ENCODE measurements at places on chromosomes 6 and 20.

DNA sequence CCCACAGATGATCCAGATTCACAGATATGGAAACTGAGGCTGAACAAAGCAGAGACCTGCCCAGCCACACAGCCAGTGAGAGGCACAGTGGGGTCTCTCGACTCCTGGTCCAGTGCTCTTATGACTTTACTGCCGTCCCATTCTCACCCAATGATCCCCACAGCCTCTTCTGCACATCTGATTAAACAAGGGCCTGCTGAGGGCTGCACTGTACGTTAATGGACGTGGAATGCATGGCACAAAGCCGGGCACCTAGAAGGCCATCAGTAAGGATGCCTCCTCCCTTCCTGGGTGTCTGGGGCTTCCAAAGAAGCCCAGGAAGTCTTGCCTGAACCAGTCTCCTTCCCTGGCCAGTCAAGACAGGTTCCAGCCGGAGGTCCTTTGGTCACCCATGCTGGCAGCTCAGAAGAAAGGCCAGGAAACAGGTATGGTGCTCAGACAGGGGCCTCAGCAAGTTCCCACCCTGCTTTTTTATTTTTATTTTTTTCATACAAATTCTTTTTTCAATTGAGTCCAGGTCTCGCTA, 3.8 kb downstream of the TFEB start:
- no peak for DNase-seq

DNA sequence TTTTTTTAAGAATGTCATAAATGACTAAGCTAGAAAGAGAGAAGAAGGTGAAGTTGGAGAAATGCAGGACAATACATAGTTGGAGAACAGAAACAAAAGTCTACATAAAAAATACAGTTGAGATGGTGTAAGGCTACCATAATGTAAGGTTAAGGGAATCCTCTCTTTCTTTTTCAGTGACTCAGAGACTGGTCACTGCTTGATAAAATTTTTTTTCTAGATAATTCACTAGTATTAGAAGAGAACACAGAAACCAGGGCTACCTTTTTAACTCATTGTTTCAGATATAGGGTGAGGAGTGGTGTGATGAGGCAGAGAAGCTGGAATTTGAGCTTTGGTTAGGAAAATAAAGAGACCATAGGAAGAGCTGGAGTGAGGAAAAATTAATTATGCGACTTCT, 18.2 kb upstream of the EDN1 start:
- no peak for DNase-seq

DNA sequence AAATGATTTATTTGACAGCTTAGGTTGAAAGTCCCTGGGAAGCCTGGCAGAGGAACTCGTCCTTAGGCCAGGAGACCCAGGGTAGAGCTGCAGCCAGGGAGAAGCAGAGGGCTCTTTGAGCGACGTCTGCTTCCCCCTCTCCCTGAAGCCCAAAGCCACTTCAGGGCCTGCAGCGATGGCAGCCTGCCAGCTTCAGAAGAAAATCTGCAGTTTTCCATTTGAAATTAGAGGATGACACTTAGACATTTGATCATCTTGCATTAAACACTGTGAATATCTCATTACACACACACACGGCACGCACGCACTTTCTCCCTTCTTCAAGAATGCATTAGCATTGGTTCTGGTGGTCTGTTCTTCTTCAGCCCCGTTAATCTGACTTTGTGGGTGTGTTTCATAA, 96.5 kb downstream of the PLEKHG1 start:
- no peak for DNase-seq

DNA sequence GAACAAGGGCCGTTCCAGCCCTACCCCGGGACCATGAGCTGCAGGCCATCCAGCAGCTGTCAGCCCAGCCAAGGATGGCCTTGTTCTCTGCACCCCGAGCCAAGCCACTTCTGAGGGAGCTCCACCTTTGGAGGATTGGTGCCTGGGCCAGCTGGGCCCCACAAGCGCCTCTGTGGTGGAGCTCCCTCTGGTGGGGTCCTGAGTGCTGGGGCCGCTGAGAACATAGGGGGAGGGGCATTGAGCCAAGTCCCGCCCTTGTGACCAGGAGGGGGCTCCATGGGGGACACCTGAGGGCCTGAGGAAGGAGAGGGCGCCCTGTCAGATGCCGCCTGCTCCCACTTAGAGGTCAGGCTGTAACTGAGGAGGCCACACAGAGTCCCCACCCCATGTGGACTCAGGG, 43.2 kb downstream of the YTHDF1 start:
- no peak for DNase-seq

DNA sequence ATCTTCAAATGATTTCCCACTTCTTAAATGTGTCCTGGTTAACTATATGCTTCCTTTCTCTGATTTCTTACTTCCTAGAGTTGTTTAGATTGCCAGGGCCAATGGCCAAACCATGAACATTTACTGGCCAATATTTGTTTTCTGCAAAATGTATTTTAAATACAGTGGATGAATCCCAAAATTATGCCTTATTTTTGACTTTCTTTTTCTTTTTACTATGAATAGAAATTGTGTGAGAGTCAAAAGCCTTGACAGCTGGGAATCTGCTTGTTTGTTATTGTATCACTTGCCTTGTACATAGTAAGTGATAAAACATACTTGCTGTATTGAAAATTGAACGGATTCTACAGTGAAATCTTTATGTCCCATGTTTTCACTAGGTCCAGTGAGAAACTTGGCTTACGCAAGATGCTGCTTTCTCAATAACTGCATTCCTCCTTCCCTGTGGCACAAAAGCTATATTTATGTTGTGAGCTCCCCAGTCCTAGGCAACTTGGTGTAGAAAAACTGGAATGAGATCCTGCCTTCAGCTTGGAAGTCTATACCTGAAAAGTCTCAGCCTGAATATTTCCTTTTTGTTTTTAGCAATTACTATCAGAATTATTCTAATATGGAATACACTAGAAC, 295.2 kb downstream of the EPHA7 start:
- DNase-seq: no peak

GRCh38 chr6:75052491-75052890, 153.4 kb downstream of the COL12A1 start:
- no peak for DNase-seq

- DNase-seq: no peak
Observed at GRCh38 chr20:23658989-23659609, 21.3 kb upstream of the CST3 start.

GRCh38 chr20:40449974-40450616, 238.9 kb downstream of the MAFB start:
- DNase-seq: no peak

- no peak for DNase-seq
Observed at GRCh38 chr6:132584698-132585097, 4.8 kb downstream of the TAAR5 start.

DNA sequence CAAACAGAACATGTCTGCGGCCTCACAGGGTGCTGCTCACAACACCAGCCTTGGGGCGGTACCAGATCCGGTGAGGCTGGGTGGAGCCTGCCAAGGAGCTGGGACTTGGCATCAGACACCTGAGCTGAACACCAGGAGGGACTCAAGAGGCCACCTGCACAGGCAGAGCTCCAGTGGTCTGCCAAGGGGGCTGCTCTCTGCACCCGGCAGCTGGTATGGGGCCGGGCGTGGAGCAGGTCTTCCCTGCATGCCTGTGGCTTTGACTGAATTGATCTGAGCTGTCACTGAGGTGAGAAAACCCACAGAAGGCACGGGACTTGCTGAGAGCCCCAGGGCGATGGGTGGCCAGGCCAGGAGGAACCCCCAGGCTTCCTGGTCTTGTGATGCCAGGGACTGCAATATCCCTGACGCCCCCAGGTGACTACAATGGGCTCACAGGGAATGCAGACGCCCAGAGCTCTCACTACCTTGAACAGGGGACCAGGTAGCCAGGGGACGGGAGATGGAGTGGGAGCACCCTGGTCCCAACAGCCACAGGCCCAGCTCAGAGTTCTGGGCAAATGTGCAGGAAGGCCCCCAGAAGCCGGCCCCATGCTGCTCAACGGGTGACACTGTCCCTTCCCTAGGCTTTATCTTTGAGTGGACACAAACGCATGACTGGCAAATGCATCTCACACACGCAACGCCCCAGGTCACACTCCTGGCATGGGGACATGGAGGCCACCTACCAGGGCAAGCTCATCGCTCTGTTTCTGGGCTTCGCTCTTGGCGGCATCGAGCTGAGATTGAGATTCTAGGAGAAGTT, 48.2 kb downstream of the DSTN start:
- DNase-seq: no peak

DNA sequence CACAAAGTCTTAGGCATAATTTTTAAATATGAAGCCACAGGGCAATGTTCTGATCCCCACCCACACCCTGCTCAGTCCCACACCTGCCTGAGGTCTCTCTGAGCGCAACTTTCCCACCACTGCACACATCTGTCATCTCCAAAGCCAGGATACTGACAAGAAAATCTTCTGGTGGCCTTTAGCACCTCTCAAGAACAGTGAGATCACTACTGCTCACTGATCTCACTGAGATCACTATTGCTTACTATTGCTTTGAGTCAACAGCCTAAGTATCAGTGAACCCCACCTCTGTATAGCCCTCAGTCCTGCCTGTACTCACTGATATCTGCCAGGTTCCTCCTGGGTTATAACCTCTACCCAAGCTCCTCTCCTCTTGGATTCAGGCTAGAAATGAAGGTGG, 6.4 kb downstream of the TNFRSF21 start:
- DNase-seq: no peak

DNA sequence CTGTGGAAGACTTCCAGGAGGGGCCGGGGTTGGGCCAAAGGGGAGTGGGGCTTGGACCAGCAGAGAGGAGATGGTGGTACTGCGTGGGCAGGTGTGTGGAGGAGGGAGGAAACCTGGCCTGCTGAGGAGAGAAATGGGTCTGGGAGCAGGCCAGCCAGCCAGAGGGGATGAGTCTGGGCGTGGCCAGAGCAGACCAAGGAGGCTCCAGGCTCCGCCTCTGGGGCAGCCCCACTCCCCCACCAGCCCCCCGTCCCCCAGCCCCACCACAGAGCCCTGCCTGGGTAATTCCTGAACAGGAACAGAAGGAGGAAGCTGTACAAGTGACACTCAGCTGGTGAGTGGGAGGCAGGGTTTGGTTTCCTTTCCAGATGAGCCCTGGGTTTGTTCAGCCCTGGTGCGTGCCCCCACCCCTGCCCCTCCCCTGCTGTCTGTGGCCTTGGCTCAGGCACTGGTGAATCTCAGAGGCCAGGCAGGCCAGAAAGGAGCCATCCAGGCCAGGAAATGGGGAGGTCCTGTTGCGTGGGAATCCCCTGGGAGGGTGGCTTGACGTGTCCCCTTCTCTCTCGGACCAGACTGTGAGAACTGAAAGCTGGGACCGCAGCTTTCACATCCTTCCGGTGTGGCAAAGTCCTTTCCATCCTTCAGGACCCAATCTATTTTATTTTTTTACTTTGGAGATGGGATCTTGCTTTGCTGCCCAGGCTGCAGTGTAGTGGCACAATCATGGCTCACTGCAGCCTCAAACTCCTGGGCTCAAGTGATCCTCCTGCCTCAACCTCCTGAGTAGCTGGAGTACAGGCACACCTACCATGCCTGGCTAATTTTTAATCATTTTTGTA, 9.4 kb upstream of the SRC start:
- DNase-seq: no peak

DNA sequence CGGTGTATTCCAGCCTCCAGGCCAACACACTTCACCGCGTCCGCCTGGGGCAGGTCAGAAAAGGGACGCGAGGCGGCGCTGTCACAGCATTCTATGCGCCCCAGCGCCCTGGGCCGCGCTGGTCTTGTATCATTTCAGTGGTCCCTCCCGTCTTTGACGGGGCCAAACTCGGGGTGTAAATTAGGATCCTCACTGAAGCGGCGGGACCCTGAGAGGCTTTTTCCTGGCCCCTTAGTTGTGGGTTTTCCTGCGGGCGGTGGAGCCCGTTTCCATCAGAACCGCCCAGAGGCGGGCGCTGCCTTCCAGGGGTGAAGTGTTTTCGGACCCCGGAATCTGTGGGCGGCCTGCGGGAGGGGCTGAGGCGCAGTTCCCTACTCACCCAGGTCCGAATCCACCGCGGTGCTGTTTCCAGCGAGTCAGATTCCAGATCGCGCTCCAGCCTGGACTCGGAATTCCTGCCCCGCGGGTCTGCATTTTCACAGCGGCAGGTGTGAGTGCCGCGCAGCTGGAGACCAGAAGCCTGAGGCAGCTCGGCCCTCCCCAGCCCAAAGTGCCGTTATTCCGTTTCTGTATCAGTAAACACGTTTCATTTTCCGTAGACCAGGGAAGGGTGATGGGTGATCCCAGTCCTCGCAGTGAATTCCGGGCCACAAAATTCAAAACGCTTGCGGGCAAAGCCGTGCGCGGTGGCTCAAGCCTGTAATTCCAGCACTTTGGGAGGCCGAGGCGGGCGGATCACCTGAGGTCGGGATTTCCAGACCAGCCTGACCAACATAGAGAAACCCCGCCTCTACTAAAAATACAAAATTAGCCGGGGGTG, 3.9 kb upstream of the MICB start:
- DNase-seq: peak; percentile 35

DNA sequence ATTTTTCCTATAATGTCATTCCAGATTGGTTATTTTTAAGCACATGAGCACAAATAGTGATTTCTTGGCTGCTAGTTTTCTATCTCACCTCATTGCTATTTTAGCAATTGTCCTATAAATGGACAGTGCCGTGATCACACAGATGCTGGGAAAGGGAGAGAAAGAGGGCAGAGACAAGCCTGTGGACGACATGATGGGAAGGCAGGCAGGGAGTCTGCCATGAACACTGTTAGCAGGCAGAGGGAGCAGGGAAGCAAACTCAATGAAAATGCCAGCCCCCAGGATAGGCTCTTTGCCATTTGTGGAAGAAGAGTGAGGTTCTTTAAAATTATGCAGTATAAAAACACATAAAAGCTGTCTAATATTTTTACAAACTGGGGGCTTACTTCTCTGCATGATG, 96.8 kb downstream of the ADTRP start:
- no peak for DNase-seq

GRCh38 chr6:156862711-156863110, 85.5 kb downstream of the ARID1B start:
- DNase-seq: no peak

- no peak for DNase-seq
Observed at GRCh38 chr6:33201935-33202334, 1.3 kb downstream of the SLC39A7 start.

DNA sequence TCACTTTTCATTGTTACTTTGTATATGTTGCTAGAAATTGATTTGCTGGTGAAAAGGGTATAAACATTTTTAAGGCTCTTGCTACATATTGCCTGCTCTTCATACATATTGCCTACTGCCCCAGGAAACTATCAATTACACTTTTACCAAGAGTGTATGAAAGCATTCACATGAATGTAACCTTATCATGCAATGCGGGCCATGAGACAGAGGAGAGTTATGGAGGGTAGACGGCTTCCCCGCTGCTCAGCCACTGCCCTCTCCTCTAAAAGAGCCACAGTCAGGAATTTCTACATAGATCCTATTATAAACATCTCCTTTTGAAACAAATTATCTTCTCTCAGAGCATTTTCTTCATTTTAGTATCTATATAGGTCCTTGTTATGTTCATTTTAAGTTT, 264.4 kb downstream of the ESR1 start:
- DNase-seq: no peak

- no peak for DNase-seq
Observed at GRCh38 chr6:53496797-53497375, 48.0 kb downstream of the GCLC start.

- DNase-seq: no peak
Observed at GRCh38 chr6:9610620-9611415, 804.1 kb downstream of the TFAP2A start.

GRCh38 chr6:45870531-45870930, 145.1 kb downstream of the CLIC5 start:
- no peak for DNase-seq
